ENCODE measurements at places on chromosomes 7 and 10. TPM values are rescaled to one million over a fixed set of nuclear protein-coding genes. Genes with fewer than 3 reads are reported as not detected.

DNA sequence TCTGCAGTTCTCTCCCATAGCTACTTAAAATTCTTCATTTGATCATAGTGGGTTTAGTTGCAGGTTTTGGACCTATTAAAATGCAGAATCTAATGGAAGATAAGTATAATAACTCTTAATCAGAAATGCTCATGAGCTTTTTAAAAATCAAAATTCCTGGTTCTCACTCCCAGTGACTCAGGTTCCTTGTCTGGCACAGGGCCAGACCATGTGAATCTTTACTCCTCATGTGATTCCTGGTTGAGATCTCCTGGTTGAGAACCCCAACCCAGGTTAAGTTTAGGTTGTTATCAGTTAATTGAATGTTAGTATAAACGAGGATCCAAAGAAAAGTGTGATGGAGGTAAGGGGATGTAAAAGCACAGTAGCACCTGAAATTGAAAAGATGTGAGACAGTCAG, 17.5 kb upstream of the TRUB1 start:
- no peaks in the 10 kb centered on the region for H3K4me1 ChIP-seq
- no peaks in the 10 kb centered on the region for H3K27me3 ChIP-seq
- H3K36me3 ChIP-seq = no peaks in the 10 kb centered on the region
- no peak for DNase-seq

DNA sequence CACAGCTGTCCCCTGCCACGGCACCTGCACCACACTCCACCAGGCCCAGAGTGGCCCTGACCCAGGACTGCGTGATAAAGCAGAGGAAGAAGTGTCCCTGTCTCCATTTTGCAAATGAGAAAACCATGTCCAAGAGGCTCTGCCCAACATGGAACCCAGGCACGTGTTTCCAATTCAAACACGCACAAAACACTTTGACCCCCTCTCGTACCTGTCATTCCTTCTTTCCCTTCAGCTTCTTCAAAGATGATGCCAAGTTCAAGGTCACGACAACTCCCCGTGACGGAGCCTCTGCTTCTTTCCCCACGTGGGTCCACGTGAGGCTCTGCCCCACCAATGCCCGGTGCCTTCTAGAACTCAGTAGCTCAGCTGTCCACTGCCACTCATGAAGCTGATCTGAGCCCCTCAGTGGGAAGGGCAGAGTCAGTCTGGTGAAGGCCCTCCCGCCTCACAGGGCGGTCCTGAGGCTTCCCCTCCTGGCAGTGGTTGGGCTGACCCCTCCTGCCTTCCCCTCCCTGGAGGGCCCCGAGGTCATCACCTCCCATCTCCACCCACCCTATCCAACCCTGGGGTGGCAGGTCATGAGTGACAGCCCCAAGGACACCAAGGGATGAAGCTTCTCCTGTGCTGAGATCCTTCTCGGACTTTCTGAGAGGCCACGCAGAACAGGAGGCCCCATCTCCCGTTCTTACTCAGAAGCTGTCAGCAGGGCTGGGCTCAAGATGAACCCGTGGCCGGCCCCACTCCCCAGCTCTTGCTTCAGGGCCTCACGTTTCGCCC, 19.0 kb downstream of the CALML5 start:
- H3K4me1 ChIP-seq = no peaks in the 10 kb centered on the region
- no peak overlapping the region for H3K4me3 ChIP-seq
- no peaks in the 10 kb centered on the region for H3K27me3 ChIP-seq
- no peak for DNase-seq
- no peak overlapping the region for H3K27ac ChIP-seq
- no peaks in the 10 kb centered on the region for H3K36me3 ChIP-seq

DNA sequence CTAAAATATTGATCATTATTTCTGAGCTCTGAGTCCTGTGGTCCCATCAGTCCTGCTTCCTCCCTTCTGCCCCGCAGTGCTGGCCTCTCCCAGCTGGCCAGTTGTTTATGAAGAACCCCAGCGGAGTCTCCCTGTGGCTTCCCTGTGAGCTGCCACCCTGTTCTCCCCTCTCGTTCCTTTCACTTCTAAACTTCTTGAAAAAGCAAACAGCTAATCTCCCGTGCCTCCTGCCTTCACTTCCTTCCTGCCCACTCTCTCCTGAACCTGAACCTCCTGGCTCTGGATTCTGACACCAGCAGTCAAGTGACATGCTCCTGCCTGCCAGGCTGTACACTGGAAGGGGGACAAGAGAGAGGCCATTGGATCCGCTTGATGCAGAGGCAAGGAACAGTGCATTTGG, 63.7 kb upstream of the ZPBP start:
- H3K27me3 ChIP-seq = no peaks in the 10 kb centered on the region
- no peaks in the 10 kb centered on the region for H3K36me3 ChIP-seq
- H3K27ac ChIP-seq = no peak overlapping the region
- DNase-seq = no peak
- H3K4me1 ChIP-seq = no peaks in the 10 kb centered on the region

- H3K27me3 ChIP-seq = no peaks in the 10 kb centered on the region
- no peak overlapping the region for H3K4me3 ChIP-seq
- peaks cover 5% of the 10 kb centered on the region for H3K4me1 ChIP-seq
- no peaks in the 10 kb centered on the region for H3K36me3 ChIP-seq
- H3K27ac ChIP-seq = no peak overlapping the region
- DNase-seq = no peak
These were observed 31.9 kb downstream of the SLC26A4 start for GRCh38 chr7:107692501-107692900.

RET gene
- 7.9 TPM for total RNA-seq

CARD11 gene
- total RNA-seq = 2.9 TPM

SMARCD3 gene
- 39.8 TPM for total RNA-seq

Data from vagina (tissue), 2 donors.